Fibroblast of lung (primary cell): ENCODE measurements at places on chromosomes 6 and 20. TPM values are rescaled to one million over a fixed set of nuclear protein-coding genes. Genes with fewer than 3 reads are reported as not detected.

Gene ORC3
- total RNA-seq = 17.2 and 23.8 TPM in 2 replicates

Gene HRH3
- not detected in 2 replicates for total RNA-seq

Gene UQCC2
- total RNA-seq = 22.9 and 36.5 TPM in 2 replicates

Gene TXNDC5
- total RNA-seq = 253 and 349 TPM in 2 replicates
